ENCODE measurements at places on chromosomes 5 and 9. TPM values are rescaled to one million over a fixed set of nuclear protein-coding genes. Genes with fewer than 3 reads are reported as not detected.

- DNase-seq = no peak
Observed at GRCh38 chr9:116274293-116274692, 120.7 kb downstream of the PAPPA start.

GRCh38 chr5:35900972-35901695, 37.3 kb downstream of the CAPSL start:
- DNase-seq = no peak

- DNase-seq = no peak
Observed at GRCh38 chr9:33044677-33045282, 19.7 kb downstream of the DNAJA1 start.

ROPN1L gene
- total RNA-seq = not detected

- DNase-seq = no peak
Observed at GRCh38 chr9:18936094-18936871, 96.7 kb downstream of the SAXO1 start.

DNA sequence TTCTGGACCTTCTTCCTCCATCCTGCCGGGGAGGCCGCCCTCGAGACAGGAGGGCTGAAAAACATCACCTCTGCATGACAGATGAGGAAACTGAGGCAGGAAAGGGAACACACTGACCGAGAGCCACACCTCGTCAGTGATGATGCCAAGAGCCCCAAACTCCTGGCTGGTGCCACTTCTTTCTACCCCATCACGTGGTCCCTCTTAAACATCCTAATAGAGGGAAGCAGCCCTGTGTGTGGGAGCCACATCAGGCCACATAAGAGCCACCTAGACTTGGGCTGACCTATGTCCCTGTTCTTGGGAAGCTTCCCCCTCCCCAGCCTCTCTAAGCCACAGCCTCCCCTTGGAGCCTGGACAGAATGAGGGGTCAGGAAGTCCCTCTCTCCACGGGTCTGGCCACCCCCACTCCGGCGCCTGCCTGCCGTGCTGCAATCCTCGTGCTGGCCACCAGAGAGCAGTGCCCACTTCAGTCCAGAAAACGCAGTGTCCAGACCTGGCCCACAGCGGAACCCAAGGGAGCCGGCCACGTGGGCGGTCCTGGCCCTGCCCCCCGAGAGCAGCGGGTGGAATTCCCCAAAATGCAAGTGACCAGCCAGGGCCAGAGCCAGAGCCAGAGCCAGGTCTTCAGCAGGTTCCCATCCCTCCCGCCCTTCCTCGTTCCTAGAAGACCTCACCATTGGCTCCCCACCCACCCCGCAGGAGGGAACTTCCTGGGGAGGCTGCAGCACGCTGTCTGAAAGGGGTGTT, 54.7 kb upstream of the SARDH start:
- DNase-seq = peak; percentile 61

GRCh38 chr5:107855171-107855570, 184.4 kb upstream of the EFNA5 start:
- DNase-seq = no peak

IL9 gene
- 123 TPM for total RNA-seq

- no peak for DNase-seq
Observed at GRCh38 chr9:95090871-95091577, 226.5 kb downstream of the FANCC start.

SOWAHA gene
- not detected for total RNA-seq

- no peak for DNase-seq
Observed at GRCh38 chr5:133680830-133681565, 68.7 kb upstream of the FSTL4 start.

DNA sequence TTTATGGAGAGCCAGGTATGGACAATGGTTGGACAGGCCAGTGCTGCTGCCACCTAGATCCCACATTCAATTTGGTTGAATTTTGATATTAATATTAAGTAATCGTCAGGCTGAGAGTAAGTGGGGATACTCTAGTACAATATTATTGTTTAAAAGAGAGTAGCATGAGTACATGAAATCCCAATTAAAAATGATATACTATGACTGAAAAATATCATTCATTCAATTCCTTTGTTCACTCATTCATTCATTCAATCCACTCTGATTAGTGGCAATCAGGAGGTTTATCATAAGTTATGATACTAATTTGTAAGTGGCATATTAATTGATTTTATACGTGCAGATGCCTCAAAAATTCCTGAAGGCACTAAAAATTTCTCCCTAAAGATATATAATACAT, 224.2 kb downstream of the DMRT2 start:
- no peak for DNase-seq

DNA sequence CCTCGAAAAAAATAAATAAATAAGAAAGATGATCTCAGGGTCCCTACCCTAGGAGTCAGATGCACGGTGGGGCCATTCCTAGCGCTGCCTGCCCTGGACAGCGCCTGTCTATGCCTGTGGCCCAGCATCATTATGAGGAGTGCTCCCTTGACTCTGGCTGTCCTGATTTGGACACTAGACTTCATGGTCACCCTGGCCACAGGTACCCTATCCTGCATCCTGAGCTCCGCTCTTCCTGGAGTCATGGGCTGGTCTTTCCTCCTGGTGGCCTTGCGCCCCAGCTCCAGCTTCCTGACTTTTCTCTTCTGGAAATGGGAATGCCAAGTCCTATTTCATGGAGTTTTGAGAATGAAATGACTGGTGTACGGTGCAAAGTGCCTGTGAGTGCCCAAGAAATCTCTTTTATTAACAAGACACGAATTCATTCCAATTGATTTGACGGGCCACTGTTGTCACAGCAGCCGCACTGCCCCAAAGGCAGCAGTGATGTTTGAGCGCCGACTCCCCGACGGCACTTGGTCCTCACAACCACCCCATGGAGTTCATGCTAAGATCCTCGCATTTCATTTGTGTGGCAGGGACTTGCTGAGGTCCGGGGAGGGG, 564 bp upstream of the AIF1L start:
- no peak for DNase-seq

TNPO1 gene
- total RNA-seq = 92.0 TPM

GRCh38 chr5:127085796-127086195, 12.5 kb upstream of the C5orf63 start:
- DNase-seq = no peak

DNA sequence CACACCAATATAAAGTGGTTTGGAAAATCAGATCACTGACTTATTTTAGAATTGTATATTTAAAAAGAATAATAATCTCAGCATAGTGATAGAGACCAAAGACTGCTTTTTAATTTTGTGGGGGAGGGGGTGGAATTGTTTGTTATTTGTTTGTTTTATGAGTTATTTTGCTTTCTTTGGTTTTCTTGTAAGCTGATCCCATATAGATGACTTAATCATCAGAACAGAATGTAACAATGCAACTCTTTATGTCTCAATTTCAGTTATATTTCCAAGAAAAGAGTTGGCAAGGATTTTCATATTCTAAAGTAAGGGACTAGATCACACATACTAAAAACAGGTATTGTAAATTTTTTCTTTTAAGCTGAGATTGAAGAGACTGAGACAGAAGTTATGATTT, 984.9 kb downstream of the TLE4 start:
- no peak for DNase-seq

- DNase-seq = no peak
Observed at GRCh38 chr5:24407466-24407865, 237.3 kb downstream of the CDH10 start.

HSD17B3 gene
- total RNA-seq = not detected

PKD2L2 gene
- total RNA-seq = not detected

GRCh38 chr9:118652912-118653311, 716.3 kb downstream of the BRINP1 start:
- no peak for DNase-seq

PCDHB7 gene
- total RNA-seq = not detected

GRCh38 chr5:103582364-103582763, 19.8 kb upstream of the NUDT12 start:
- peak; percentile 10 for DNase-seq

DNA sequence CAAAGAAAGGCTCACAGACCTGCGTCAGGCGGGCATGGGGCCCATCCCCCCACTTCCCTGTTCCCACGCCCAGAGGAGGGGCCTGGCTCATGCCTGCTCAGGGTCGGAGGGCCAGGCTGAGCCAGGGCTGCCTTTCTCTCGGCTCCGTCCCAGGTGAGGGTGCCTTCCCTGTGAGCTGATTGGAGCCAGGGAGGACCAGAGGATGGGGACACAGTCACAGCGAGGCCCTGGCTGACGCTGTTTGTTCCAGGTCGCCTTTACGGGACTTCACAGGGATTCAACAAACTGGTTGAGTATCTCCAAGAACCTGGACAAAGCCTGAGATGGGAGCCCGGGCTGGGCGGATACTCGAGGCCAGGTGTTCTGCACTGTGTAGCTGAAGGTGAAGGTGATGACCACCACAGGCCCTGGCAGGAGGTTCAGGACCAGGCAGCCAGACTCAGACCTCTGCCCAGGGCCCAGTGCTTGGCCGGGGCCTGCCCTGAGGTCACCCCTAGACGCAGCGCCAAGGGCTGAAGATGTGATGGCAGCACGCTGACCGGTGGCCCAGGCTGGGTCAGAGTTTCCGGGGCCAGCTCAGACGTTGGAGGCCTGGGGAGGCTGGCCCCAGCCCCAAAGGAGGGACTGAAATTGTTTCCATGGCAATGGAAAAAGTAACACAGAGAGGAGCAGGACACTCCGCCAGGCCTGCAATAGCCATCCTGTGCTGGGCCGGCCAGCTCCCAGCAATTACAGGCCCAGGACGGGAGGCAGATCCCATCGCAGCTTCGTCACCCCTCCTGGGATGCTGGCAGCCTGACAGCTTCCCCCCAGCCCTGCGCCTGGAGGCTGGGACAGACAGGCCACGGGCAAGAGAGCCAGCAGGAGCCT, 65.3 kb upstream of the ADAMTS2 start:
- no peak for DNase-seq

DNA sequence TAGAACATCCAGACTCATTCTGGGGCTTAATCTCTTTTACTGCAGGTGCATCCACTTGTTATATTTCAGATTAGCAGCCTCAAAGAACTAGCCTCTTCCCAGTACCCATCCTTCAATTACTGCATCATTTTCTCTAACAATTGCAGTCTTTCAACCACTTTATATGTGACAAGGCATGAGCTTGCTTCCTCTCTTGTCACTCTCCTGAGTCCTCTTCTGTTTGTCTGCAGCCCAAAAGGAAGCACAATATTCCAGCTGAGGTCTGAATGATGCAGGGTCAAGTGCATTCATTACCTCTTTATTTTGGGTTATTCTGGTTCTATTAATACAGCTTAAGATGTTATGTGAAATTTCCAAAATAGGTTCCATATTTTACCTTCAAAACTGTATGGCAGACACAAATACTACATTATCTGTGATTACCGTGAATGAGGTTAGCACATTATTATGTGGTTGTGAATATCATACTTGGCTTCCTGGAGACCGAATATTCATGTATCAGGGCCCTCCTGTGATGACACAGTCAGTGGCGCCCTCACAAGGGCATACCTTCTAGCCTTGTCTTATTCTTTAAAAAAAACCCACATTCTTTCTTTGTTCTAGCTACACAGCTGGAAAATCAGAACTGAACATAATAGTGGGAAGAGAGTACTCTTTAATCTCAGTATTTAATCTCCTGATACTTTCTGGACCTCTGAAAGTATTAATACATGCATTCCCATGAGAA, 323.8 kb downstream of the PDE4D start:
- DNase-seq = no peak
